AG10803 (cell line): ENCODE measurements at places on chromosomes 7 and 10.

DNA sequence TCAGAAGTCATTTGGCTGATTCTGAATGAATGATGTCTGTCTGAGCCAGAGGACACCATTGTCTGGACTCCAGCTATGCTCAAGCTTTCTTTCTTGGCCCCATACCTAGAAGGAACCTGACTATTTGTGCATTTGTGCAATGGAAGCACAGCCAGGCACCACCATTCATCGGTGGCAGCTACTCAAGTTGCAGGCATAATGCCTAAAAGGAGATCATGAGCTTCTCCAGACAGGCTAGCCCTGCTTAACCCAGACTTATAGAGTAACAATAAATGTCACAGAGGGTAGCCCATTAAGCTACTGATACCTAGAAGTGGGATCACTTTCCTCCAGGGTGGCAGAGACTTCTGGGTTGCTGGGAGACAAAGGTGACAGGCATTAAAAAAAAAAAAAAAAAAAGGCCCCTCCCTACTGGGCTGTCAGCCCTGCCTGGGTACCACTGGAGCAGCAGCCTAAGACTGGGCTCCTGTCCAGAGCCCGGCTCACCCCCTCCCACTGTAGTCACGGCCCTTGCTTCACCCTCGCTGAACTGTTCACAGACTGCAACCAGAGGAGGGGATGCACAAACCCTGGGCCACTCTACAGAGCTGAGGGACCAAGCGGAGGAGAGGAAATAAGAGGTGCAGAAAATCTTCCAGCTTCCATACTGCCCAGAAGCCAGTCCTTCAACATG is 75.4 kb upstream of the ATP6V0A4 start:
- DNase-seq, result no peak

- DNase-seq, result no peak
These were observed 41.1 kb downstream of the FAM20C start for GRCh38 chr7:233249-234035.

- DNase-seq, result no peak
These were observed 50.9 kb downstream of the TPK1 start for GRCh38 chr7:144784943-144785342.

DNA sequence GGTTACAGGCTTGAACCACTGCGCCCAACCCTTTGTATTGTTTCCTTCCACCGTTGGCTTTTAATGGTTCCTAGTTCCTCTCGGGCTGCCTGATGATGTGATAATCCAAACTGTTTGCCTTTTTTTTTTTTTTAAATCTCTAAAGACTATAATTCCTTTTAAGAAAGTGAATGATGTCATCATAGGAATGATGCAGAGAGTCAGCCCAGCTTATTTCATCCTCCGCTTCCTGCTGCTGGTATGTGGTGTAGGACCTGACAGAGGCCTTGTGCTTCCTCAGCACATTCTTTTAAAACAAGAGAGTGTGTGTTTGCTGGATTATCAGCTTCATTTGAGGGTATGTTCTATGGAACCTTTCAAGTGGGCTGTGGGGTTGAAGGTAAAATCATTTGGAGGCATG is 241.4 kb downstream of the LRMDA start:
- DNase-seq, result no peak

GRCh38 chr7:43825391-43825808 is 43.9 kb downstream of the MRPS24 start:
- DNase-seq, result no peak

- peak; percentile 93 for DNase-seq
These were observed 10.9 kb downstream of the LIMK1 start for GRCh38 chr7:74094224-74095101.

DNA sequence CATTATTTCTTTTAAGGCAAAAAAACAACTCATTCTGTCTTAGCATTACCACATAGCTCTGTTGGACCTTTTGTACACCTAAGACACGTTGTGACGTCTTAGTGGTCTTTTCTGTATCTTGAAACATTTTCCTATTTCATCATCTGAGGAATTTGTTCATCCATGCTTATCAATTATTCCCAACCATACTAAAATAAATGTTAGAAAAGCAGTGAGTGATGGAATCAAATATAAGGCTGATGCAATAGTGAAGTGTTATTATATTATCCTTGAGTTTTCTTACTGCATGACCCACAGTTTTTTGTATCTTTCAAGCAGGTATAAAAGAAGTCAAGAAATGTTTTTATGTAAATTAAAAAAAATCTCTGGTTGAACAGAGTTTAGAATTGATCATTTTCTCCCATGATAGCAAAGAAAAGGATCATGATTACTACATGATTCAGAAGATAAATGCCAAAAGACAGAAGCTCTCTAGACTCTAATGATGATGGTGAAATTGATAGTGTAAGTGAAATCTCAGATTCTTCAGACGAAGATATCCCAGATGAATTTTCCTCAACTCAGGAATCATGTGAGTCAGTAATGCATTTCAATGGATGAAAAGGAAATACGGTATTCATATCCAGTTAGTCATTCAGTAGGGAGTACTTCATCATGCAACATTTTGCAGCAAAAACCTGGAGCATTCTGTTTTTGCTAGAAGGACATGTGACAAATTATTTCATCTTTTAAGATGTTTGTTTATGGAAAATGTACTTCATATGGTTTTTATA is 51.4 kb downstream of the CELF2 start:
- no peak for DNase-seq
